Adipocyte (in vitro differentiated cells): ENCODE measurements at places on chromosomes 5 and 9.

- DNase-seq: no peak
Measured at GRCh38 chr5:74482990-74483389, 157.5 kb downstream of the ENC1 start.

- no peak for DNase-seq
Measured at GRCh38 chr5:142670804-142671203, 15.1 kb downstream of the FGF1 start.

- DNase-seq: peak; percentile 89
Measured at GRCh38 chr5:81420039-81420667, 26.2 kb upstream of the ACOT12 start.

GRCh38 chr9:123470121-123470782, 114.3 kb downstream of the CRB2 start:
- no peak for DNase-seq

GRCh38 chr9:126650404-126651341, 36.9 kb downstream of the LMX1B start:
- no peak for DNase-seq

DNA sequence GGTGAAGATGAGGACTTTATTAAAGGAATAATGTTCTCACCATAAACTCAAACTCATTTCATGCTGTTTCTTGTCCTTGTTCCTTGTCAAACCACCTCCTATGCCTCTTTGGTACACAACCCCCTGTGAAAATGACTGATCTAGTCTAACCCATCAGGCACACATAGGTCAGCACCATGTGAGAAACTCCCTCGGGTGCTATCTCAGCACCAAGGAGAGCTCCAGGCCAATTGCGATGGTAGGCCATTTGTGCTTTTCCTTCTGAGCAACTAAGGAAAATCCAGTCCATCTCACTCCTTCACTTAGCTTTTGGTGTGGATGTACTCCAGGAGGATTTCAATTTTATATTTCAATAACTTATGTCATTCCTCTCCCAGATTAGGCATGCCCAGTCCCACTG, 199.8 kb downstream of the ZNF608 start:
- peak; percentile 39 for DNase-seq

DNA sequence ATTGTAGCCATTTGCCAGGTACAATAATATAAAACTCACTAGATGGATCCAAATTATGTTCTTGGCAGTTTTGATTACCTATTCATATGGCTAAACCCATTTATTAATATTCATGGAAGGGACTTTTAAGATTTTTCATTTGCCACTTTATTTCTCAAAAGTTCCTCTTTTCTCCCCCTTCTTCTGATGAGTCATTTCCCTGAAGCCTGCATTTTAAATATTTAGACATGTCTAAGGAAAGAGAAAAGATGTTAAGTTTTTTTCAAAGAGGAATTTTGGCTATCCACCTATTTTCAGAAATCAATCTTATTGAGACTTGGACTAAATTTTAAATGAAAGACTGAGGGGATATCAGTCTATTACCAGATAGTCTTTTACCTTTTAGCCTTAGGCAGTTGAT, 1189.4 kb downstream of the EFNA5 start:
- DNase-seq: peak; percentile 52

DNA sequence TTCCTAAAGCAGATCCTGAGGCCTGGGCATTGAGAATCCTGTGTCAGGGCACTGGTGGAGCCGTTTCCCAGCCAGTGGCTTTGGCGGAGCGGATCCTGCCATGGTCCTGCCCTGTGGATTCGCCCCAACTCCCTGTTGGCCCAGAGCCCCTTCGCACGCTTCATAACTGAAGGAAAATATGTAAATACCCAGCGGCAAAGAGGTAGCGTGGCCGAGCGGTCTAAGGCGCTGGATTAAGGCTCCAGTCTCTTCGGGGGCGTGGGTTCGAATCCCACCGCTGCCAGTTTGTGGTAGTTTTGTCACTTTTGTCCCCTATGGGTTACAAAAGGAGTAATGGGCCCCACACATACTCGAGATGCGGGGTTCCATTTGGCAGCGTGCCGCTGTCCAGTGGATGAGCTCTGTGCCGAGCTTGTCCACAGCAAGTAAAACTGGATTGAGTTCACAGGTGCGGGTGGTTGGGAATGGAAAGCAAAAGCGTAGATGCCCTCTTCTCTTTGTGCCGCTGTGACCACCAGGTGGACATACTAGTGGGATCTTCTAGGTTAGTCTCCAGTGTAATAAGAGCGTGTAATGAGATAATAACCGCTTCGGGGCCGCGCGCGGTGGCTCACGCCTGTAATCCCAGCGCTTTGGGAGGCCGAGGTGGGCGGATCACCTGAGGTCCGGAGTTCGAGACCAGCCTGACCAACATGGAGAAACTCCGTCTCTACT, 17.3 kb downstream of the TRIM7 start:
- peak; percentile 91 for DNase-seq

- DNase-seq: peak; percentile 45
Measured at GRCh38 chr5:102453716-102454115, 45.1 kb downstream of the SLCO6A1 start.

DNA sequence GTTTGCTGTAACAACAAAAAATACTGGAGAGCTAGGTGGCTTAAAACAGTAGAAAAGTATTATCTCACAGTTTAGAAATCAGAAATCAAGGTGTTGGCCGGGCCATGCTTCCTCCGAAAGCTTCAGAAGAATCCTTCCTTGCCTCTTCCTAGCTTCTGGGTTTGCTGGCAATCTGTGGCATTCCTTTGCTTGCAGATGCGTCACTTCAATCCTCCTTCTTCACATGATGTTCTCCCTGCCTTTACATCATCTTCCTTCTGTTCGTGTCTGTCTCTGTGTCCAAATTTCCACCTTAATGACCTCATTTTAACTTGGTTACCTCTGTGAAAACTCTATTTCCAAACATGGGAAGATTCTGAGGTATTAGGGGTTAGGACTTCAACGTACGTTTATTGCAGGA, 90.4 kb upstream of the CHD1 start:
- DNase-seq: no peak

DNA sequence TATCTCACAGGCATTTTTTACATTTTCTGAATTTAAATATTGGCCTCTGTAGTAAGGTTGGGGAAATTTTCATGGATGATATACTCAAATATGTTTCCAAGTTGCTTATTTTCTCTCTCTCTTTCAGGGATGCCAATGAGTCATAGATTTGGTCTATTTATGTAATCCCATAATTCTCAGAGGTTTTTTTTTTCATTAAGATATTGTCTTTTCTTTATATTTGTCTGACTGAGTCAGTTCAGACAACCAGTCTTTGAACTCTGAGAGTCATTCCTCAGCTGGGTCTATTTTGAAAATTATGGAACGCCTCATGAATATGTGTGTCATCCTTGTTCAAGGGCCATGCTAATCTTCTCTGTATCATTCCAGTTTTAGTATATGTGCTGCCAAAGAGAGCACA, 223.2 kb downstream of the PCSK1 start:
- peak; percentile 53 for DNase-seq

GRCh38 chr5:134541736-134542376, 16.4 kb downstream of the JADE2 start:
- peak; percentile 58 for DNase-seq

GRCh38 chr5:149731332-149731616, 1.2 kb downstream of the PPARGC1B start:
- no peak for DNase-seq

GRCh38 chr5:122182491-122182921, 53.2 kb downstream of the ZNF474 start:
- DNase-seq: peak; percentile 84

DNA sequence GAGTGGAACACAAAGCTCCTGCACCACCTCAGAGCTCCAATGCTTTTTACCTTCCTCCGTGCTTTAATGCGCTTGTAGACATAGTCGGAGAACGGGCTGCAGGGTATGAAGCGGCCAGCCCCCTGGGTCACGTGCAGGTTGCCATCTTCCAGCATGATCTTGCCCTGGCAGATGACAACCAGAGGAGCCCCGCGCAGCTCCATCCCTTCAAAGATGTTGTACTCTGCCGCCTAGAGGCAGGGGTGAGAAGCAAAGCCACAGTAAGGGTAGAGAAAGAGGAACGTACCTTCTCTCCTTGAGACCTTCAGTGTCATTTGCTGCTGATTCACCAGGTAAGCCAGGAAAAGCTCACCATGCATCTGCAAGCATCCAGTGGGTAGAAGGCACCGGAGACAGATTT, 112.3 kb downstream of the DPYSL3 start:
- no peak for DNase-seq

DNA sequence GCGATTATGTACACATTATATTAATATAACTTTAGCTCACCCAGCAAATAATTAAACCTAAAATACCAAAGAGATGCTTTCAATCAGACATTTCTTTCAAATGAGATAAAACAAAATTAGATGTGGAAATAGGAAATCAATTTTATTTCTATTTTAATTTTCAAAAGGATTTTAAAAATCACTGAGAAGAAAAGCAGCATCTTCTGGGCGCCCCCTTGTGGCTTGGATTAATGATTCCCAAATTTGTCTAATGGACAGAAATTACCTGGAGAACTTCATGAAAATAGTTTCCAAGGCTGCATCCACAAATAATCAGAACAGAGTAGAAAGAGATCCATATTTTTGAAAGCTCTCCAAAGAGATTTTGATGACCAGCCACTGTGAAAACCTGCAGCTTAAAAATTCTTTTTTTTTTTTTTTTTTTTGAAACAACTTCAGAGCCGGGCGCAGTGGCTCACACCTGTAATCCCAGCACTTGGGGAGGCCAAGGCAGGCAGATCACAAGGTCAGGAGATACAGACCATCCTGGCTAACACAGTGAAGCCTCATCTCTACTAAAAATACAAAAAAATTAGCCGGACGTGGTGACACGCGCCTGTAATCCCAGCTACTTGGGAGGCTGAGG, 50.9 kb upstream of the CEMIP2 start:
- DNase-seq: peak; percentile 80

GRCh38 chr5:175686396-175686795, 28.5 kb downstream of the HRH2 start:
- DNase-seq: no peak

DNA sequence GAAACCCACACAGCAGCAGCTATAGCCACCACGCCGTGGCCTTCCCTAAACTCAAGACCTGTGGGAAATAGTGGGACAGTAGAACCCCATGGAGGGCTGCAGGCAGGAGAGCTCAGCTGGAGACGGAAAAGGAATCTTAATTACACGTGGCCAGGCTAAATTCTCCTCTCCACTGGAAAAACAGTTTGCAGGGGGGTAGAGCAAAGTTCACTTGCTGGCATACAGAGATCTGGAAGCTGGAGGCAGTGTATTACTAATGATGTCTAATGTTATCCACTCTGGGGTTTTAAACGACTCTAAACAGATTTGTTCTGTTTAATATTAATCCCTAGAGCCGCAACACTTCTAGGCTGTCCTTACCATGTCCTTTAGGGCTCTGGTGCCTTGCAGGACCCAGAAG, 257.1 kb downstream of the SAXO1 start:
- no peak for DNase-seq

DNA sequence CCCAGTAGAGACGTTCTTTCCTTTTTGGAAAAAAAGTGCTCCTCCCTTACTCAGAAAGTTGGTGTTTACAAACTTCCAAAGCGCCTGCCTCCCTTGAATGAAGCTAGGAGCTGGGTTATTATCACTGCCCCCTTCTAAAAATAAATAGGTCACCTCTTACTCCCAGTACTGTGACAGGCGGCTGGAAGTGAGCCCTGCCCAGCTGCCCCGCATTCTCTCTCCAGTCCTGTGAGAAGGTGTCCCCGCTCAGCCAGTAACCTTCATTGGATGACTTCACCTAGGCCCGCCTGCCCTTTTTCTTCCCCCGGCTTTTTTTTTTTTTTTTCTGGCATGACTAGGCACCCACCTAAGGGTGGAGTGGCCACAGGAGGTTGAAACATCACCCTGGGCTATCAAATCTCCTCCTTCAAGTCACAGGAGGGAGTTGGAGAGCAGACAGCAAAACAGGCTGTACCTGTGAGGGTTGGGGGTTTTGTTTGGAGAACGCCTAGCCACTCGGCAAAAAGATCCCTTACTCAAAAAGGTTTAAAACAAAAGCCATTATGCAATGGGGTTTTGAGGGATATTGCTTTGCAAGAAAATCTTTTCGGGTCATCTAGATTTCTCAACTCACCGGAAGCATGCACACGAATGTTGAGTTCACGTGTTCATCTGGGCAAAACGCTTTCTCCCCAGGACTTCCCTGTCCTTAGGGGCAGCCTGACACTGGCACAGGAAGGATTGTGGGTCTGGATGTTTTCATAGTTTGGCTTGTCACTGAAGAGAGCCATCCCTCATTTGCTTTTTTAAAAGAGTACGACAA, 43.3 kb upstream of the ZNF622 start:
- DNase-seq: no peak

- DNase-seq: no peak
Measured at GRCh38 chr5:143328589-143329220, 74.8 kb downstream of the NR3C1 start.

DNA sequence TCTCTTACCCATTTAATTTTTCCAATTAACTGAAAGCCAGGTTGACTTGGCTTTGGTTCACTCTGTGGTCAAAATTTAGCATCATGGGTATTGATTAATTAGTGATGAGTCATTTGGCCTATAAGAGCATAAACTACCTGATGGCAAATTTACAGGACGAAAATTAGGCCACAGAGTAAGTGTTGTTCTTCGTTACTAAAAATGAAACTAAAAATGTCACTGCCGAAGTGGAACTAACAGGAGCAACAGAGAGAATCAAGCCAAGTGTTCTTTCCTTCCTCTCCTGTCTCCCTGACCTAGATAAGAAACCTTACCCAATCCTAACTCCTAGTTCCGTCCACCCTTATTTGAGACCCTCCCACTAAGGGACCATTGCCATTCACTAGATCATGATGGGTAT, 176.9 kb downstream of the RAB3C start:
- peak; percentile 4 for DNase-seq

DNA sequence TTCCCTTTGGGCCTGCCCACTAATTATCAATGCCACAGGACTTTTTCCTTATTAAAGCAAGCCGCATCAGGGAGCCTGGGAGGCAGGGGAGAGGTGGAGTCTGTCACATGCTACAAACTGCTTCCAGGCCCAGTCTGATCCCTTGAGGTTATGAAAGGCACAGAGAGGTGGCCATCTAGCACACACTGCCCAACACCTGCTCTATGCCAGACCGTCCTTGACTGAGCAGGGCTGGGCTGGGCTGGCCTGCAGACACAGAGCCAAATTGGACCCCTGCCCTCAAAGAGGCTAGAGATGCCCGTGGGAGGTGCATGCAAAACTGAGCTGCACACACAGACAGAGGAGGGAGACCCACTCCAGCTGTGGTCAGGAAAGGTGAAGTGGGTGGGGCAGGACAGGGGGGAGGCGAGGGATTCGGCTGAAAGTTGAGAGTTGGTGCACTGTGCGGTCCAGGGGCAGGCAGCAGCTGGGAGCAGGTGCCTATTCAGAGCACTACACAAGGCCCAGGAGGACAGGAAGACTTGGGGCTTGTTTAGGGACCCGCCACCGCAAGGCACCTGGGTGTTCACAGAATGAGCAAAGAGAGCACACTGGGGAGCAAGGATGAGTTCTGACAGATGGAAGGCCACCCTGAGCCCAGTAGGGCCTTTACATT, 36.4 kb upstream of the TCF7 start:
- no peak for DNase-seq
